ENCODE measurements at places on chromosomes 7 and 10.

GRCh38 chr10:4843525-4844180 lies 17.6 kb downstream of the AKR1E2 start:
- no peak for DNase-seq

GRCh38 chr7:15848362-15848761 lies 161.9 kb upstream of the MEOX2 start:
- DNase-seq: no peak

- no peak for DNase-seq
Measured at GRCh38 chr7:84043661-84044191, 150.9 kb downstream of the SEMA3A start.

DNA sequence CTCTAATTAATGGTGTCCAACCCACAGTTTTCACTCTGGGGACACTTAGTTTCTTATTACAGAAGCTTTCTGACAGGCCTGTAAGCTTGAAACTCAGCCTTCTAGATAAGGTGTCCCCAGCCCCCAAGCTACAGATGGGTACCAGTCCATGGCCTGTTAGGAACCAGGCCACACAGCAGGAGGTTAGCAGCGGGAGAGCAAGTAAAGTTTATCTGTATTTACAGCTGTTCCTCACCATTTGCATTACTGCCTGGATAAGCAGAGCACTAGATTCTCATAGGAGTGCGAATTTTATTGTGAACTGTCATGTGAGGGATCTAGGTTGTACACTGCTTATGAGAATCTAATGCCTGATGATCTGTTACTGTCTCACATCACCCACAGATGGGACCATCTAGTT lies 93.7 kb downstream of the TMEM26 start:
- DNase-seq: no peak

GRCh38 chr7:30584415-30584814 lies 10.3 kb upstream of the GARS1 start:
- DNase-seq: no peak

DNA sequence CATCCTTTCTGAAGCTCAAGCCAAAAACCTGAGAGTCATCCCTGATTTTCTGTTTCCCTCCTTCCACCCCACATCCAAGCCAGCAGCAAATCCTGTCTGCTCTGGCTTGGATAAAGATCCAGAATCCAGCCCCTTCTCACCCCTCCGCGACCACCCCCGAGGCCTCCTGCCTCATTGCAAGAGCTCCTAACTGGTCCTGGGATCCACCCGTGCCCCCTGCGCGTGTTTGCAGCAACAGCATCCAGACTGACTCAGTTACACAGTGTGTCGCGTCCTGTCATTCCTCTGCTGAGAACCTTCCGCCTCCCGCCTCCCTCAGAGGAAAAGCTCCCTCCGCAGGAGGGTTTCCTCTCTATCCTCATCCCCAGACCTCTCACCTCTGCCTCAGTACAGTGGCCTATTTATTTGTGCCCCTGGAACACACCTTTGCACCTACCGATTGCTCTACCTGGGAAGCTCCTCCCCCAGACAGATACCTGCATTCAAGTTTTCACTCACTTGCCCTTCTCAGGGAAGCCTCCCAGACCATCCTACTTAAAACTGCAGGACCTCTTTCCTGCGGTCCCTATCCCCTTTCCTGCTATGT lies 21.6 kb upstream of the GRID1 start:
- no peak for DNase-seq

- DNase-seq: no peak
Measured at GRCh38 chr7:16727736-16728135, 25.8 kb upstream of the TSPAN13 start.

- no peak for DNase-seq
Measured at GRCh38 chr10:124558339-124559321, 97.0 kb downstream of the LHPP start.

- no peak for DNase-seq
Measured at GRCh38 chr7:23956772-23957576, 247.0 kb downstream of the STK31 start.
